NCI-H2171 treated with DMSO at 0.1 percent for 48 hours (cell line): ENCODE measurements at places on chromosomes 13 and 19.

- no peak for DNase-seq
These were observed 457.6 kb downstream of the KLF12 start for GRCh38 chr13:73676550-73677047.

DNA sequence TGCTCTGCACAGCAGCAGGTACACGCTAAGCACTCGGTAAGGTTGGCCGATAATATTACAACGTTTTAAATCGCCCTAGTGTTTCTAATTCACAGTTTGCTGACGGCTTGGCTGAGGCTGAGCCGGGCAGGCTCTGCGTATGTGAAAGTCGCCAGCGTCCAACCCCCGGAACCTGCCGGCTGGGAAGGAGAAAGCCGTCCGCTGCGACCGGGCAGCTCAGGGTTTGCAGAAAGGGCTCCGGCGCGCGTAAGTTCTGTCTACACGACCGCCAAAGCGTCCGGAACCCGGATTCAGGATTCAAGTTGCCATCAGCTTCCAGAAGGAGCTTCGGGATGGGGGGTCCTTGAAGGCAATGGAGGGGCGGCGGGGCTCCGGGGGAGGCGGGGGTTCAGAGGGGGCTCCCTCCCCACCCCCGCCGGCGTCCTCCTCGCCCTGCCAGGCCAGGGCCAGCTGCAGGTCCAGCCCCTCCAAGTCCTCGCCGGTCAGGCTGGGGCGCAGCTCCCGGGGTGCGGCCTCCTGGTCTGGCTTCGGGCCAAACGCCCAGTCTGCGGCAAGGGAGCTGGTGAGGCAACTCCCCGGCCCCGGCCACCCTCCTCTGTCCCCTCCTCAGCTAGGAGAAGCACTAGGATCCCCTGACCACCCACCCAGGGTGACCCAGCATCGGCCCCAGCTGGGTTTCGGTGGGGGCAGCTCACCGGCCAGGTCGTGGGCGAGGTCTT lies 575 bp downstream of the SMIM44 start:
- no peak for DNase-seq

DNA sequence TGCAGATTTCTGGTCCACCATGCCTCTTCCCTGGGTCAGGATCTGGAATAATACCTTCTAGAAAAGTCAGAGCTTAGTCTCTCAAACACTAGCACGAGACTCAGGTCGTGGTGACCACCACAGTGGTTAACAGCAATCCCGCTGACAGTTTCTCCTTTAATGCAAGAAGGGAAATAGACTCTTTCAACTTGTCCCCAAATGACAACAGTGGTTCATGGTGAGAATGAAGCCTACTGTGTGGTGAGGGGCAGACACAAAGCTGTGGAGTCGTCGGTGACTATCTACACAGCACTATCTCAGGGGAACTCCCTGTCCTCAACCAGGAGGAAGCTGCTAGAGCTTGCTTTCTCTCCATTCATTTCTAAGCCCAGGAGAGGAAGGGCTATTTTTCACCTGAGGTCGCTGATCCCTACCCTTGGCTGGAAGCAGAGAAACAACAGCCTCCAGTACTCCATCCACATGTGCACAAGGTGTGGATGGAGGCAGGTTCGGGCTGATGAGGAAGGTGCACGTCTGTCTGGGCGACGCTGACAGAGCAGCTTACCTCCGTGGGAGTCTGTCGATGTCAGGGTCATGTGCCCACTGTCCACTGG lies 72.4 kb downstream of the STK24 start:
- no peak for DNase-seq

DNA sequence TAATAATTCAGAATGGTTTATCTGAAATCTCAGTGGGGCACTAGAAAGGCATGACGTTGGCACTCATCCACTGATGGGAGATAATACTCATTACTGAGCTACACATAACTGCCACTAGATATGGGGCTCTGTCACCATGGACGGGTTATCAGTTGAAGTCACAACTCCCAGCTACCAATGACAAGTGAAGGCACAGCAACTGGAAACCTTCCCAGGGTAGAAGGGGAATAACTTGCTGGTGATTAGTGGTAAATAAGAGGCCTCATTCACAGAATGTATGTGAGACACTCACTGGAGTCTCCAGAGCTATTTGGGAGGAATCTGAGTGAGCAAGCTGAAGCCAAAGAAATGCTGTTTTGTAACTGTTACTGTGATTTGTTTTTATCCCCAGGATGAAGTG lies 249.6 kb downstream of the ENOX1 start:
- no peak for DNase-seq

GRCh38 chr19:49689133-49690078 lies at the start of gene ADM5:
TSS of gene ADM5 (plus strand) at chr19:49689594. CDS start at chr19:49689838, 244 bp downstream.
- DNase-seq = peak; percentile 59

DNA sequence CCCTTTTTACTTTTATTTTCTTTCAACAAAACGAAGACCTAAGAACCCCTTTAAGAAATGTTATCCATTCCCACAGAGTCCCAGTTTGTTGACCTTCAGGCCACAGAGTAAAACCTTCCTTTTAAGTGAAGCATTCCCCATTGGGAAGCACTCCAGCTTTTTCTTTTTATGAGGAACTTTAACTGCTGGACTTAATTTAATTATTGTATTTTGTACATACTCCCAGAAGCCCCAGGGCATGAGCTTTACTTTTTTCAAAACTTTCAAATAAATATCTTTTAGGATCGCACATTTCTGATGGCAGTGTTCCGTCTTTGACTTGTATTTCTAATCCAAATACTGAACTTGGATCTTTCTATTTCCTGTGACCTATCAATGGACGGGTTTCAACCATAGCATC lies 68.9 kb downstream of the ZIC5 start:
- DNase-seq = no peak

DNA sequence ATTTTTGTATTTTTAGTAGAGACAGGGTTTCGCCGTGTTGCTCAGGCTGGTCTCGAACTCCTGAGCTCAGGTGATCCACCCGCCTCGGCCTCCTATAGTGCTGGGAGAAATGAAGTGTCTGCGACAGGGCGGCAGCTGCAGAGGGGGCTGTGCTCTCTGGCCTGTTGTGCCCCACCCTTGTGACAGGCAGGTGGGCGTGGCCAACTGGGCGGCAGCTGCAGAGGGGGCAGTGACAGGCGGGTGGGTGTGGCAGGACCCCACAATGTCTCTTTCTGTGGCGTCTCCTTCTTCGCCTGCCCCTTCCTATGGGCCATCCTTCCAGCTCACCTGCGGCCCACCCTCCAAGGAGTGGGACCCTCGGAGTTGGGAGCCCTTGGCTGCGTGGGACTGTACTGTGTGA lies 11.8 kb downstream of the STK11 start:
- no peak for DNase-seq

DNA sequence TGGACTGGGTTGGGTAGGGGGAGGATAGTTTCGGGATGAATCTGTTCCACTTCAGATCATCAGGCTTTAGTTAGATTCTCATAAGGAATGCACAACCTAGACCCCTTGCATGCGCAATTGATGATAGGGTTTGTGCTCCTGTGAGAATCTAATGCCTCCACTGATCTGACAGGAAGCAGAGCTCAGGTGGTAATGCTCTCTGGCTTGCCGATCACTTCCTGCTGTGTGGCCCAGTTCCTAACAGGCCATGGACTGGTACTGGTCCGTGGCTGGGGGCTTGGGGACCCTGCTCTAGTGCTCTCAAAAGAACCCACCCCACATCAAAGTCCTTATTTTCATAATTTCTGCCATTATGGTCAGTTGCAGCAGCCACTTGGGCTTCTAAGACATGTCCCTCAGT lies 30.1 kb downstream of the DNAJC3 start:
- no peak for DNase-seq

- peak; percentile 52 for DNase-seq
These were observed 814 bp downstream of the NBEA start for GRCh38 chr13:34942732-34943435.

GRCh38 chr19:7363225-7363624 lies 14.5 kb downstream of the ARHGEF18 start:
- DNase-seq = no peak

DNA sequence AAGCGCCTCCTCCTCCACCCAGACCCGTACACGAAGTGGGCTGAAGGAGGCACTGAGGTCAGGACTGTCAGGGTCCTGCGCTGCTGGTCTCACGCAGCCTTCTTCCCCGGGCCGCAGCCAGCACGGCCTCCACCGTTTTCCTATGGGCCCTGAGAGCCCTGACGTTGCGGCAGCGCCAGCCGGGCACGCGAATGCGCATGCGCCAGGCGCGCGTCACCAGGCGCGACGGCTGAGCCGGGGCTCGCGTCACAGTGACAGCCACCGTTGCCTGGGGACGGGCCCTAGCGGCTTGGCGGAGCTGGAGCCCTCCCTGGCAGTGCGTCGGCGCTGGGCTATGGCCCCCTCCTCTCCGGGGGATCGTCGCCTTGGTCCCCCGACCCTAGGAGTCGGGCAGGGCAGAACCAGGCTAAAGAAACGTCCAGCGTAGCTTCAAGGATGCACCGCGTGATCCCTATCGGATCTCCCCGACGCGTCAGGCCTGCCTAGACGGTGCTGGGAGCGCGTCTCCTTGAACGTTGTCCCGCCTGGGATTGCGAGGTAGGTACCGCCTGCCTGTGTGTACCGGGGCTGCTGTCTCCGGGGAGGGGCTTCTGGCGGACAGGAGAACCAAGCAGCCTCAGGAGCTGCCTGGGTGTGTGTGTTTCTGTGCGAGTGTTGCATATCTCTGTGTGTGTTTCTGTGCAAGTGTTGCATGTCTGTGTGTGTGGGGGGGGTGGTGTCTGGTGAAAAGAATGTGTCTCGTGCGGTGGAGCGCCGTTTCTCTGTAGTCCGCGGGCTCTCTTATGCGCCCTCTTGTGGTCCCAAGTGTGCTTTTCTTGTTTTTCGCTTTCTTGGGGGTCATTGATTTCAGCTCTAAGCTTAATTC lies 43.2 kb downstream of the ZNF571 start:
- peak; percentile 85 for DNase-seq

DNA sequence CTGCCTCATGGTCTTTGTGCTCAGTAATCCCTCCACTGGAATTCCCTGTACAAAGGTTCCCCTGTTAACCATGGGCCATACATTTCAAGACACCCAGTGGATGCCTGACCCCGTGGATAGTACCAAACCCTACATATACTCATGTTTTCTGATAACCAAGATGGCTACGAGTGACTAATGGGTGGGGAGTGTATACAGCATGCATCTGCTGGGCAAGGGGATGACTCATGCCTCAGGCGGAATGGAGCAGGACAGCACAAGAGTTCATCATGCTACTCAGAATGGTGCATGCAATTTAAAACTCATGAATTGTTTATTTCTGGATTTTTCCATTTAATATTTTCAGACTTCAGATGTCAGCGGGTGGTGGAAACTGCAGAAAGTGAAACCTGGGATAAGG lies 13.3 kb upstream of the FGF9 start:
- DNase-seq = no peak

- DNase-seq = no peak
These were observed 68.1 kb upstream of the EDNRB start for GRCh38 chr13:77986713-77987112.

DNA sequence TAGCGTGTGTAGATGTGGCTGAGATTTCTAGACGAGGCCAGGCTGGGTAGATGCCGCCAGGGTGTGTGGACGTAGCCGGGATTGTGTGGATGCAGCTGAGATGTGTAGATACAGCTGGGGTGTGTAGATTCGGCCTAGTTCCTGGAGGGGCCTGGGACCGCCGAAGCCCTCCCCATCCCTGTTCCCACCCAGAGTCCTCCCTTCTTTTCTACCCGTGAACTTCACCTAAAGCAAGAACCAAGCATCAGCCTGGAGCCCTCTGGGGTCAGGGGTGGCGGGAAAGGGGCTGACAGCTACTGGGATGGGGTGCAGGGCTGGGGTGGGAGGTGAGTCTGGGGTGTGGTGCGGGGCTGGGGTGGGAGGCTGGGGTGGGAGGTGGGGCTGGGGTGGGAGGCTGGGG lies 768 bp downstream of the TMPRSS9 start:
- no peak for DNase-seq

DNA sequence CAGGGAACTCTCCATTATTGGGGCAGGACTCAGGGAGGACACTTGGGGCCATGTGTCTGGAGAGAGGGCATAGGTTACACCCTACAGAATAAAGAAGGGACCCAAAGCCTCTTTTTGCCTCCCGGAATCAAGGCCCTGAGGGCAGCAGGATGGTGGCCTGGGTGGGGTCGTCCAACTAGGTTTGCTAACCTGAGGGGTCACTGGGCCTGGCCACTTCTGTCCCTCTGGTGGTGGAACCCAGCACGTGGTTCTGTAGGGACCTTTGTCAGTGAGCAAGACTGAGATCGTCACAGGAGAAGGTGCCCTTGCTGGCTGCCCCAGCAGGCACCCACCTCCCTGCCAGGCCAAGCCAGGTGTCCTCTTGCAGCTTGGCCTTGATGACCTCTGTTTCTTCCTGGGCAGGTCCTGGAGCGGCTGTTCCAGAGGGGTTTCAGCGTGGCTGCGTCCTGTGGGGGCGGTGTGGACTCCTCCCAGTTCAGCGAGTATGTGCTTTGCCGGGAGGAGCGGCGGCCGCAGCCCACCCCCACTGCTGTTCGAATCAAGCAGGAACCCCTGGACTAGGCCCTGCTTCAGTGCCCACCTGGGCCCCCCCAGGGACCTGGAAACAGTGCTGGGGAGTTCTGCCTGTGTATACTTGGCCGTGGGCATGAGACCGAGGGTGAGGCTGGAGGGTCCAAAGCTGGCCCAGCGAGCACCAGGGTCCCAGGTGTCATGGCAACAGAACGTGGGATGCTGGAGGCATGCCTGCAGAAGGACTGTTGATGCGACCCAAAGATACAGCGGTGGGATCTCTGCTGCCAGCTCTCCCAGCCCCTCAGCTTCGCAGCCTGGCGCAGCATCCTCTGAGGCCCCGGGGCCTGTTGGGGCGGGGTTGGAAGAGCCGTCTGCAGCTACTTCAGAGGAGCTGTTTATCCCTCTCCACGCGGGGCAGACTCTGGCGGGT lies 16.0 kb downstream of the KCTD15 start:
- no peak for DNase-seq

- no peak for DNase-seq
These were observed 1047.5 kb upstream of the SPRY2 start for GRCh38 chr13:81388400-81388799.

- DNase-seq = no peak
These were observed 174.0 kb downstream of the GPC5 start for GRCh38 chr13:91572439-91572838.

GRCh38 chr13:95784900-95785290 lies 108.0 kb downstream of the DNAJC3 start:
- DNase-seq = no peak

DNA sequence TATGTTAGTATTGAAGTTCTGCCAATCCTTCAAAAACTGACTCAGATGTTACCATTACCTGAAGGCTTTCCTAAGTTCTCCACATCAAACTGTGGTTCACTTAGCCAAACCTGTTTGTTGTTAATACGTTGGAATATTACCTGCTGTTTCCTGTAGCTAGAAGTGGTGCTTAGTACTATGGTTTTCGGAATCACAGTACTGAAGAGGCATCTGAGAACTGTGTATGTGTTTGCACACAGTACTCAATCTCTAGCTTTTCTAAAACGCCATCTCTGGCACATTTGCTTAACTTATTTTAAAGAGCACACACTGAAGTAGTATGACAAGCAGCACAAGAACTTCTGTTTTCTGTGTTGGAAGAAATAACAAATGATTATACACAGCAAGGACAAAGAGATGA lies 248.2 kb downstream of the SHISA2 start:
- peak; percentile 7 for DNase-seq

- no peak for DNase-seq
These were observed 145.9 kb downstream of the NUFIP1 start for GRCh38 chr13:44843403-44843802.

GRCh38 chr19:3849092-3849491 lies 19.7 kb downstream of the ZFR2 start:
- DNase-seq = peak; percentile 49
